ENCODE measurements at places on chromosomes 7 and 10. TPM values are rescaled to one million over a fixed set of nuclear protein-coding genes. Genes with fewer than 3 reads are reported as not detected.
A peak's percentile ranks its signal among the peaks of the same experiment; 100 is the strongest.

GRCh38 chr7:35505066-35505465 is 189.9 kb downstream of the HERPUD2 start:
- no peak for DNase-seq

- DNase-seq: no peak
Measured at GRCh38 chr10:85318809-85319807, 990.7 kb downstream of the CCSER2 start.

- DNase-seq: no peak
Measured at GRCh38 chr10:63710703-63711102, 189.5 kb downstream of the REEP3 start.

DNA sequence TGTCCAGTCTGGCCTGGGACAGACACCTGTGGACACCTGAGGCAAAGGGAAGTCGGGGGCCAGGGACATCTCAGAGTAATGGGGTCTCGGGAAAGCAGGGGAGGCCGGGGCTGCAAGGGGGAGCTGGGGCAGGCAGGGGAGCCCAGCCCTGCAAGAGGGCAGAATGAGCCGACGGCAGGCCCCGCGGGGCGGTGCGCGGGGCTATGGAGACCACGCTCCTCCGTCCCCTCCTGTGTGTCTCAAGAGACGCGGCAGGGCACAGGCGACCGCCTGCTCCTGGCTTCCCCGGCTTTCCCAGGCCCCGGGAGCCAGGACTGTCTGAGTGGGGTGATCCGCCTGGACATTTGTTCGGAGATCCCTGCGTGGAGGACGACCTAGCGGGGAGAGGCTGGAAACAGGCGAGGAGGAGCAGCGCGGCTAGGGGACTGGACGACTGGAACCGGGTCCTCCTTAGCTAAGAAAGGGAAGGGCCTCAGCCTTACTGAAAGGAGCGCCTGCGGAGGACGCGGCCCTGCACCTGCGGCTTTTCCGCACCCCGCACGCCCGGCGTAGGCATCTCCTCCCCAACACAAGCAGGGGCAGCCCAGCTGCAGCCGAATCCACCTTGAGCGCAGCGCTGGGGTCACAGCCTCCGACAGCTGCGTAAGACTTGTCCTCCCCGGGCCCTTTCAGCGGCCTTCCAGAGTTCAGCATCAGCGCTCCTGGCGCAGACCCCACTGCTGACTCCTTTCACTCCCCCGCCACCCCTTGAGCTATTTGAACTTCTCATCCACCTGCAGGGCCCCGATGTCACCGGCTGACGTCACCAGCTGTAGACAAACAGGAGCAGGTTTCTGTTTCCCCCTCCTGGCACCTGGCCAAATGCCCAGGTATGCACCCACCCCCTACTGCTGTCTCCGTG is 176.4 kb downstream of the ZNF248 start:
- peak; percentile 65 for DNase-seq

- DNase-seq: no peak
Measured at GRCh38 chr7:77427996-77428603, 12.0 kb upstream of the GSAP start.

- DNase-seq: no peak
Measured at GRCh38 chr10:76992467-76992866, 645.1 kb downstream of the KCNMA1 start.

GRCh38 chr7:85479918-85480643 is 293.2 kb upstream of the SEMA3D start:
- DNase-seq: no peak

DNA sequence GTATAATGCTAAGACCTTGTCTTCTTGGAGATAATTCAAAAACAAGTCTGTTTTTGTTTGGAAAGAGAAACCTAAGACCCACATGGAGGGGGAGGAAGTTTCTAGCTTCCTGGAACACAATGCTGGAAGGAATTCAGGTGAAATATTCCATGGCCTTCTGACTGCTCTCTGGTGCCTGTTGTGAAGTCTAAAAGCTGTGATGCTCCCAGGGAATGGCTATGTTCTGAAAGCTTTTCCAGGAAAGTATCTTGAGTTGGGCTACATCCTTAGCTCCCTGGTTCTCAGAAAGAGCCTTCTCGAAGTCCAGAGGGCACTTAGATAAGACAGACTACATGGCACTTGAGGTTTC is 12.5 kb upstream of the PFKP start:
- DNase-seq: no peak

- DNase-seq: no peak
Measured at GRCh38 chr10:13046851-13047528, 45.5 kb upstream of the CCDC3 start.

DNA sequence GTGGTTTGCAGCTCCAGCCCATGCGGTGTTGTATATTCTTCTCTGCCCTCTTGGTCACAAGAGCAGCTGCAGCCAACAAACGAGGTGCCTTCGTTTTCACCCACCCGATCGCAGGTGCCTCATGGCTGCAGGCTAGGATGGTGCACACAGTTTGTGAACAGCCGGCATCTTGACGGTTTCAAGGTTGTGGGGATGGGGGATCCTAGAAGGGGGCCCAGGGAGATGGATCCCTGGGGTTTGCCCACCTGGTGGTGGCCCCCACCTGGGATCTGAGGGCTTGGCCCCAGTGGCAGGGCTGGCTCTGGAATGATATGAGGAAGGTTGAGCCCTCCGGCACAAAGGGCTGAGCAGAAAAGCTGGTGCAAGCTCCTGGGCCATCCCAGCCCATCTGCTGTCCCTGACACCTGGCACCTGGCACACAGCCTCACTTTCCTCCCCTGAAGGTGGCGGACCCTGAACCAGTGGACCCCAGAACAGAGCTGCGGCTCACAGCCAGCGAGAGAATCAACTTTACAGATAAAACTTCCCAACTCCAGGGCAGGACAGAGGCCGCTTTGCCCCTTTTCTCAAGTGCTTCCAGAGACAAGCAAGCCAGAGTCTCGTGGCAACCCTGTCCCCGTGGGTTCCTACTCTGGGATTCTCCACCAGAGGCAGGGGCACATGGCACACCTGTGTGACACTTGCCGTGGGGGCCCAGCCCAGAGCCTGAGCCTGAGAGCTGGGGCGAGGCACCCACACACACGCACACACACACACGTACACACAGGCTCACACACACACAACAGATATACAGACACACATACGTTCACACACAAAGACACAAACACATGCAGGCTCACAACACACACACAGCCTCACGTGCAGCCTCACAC is 177.3 kb upstream of the PPP2R2D start:
- DNase-seq: peak; percentile 63

DNA sequence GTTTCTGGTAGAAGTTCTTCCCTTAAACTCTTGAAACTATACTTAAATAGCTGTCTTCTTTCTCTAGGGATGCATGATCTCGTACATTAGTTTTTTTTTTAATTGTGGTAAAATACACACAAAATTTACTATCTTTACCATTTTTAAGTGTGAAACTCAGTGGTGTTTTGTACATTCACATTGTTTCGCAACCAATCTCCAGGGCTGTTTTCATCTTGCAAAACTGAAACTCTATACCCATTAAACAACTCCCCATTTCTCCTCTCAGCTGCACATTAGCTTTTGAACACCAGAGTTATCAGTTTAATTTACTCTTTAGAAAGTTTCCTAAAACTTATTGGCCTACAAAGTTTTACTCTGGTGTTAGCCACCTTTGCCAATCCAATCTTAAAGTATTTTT is 45.5 kb upstream of the PRKAR2B start:
- no peak for DNase-seq

DNA sequence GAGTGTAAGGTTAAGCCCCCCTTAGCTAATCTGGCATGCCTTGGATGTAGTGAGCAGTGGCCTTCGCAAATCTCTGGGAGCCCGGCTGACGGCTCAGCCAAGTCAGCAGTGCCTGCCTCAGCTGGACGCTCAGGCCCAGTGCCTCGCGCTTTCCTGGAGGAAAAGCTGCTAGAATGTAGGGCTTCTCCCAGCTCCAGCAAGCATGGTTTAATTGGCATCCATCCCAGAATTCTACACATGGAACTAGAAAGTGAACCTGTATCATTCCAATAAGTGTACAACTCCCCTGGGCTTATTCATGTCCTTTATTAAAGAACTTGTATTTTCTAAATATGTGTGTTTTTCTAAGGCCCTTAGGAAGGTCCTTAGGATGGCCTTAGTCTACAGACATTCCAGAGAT is 287.8 kb upstream of the SHH start:
- no peak for DNase-seq

- DNase-seq: no peak
Measured at GRCh38 chr7:31950091-31950755, 120.0 kb downstream of the PDE1C start.

- DNase-seq: peak; percentile 59
Measured at GRCh38 chr10:124259139-124259825, 159.4 kb downstream of the OAT start.

The TMEM139 gene
- polyA plus RNA-seq: 0.70 TPM

The NEUROG3 gene
- 0.06 TPM for polyA plus RNA-seq

The HSPA14 gene
- 13.5 TPM for polyA plus RNA-seq

The LRRC4 gene
- polyA plus RNA-seq: 0.78 TPM
